ENCODE measurements at places on chromosomes 7 and 10. TPM values are rescaled to one million over a fixed set of nuclear protein-coding genes. Genes with fewer than 3 reads are reported as not detected.

C10orf67 gene
- not detected for total RNA-seq

XRCC2 gene
- 13.6 TPM for total RNA-seq

TET1 gene
- 1.3 TPM for total RNA-seq

IQUB gene
- total RNA-seq: not detected

SRGN gene
- 3.8 TPM for total RNA-seq

CALY gene
- total RNA-seq: not detected

IFRD1 gene
- total RNA-seq: 80.7 TPM

PCDH15 gene
- 0.68 TPM for total RNA-seq

SPDYE3 gene
- total RNA-seq: not detected

RBP4 gene
- total RNA-seq: 1.0 TPM

MKI67 gene
- total RNA-seq: 83.6 TPM

TAS2R4 gene
- 0.05 TPM for total RNA-seq

WDFY4 gene
- total RNA-seq: not detected

IFIT5 gene
- 12.3 TPM for total RNA-seq
